Bronchial epithelial cell (primary cell): ENCODE measurements at places on chromosomes 16 and 17. TPM values are rescaled to one million over a fixed set of nuclear protein-coding genes. Genes with fewer than 3 reads are reported as not detected.

Gene CAPNS2
- 29.2 and 103 TPM in 2 replicates for total RNA-seq

- no peak for DNase-seq
These were observed at the start of gene CCL23 for GRCh38 chr17:36017799-36018198. Gene CCL23, minus strand, starts transcription at chr17:36017972. Its CDS starts 75 bp downstream, at chr17:36017897.

DNA sequence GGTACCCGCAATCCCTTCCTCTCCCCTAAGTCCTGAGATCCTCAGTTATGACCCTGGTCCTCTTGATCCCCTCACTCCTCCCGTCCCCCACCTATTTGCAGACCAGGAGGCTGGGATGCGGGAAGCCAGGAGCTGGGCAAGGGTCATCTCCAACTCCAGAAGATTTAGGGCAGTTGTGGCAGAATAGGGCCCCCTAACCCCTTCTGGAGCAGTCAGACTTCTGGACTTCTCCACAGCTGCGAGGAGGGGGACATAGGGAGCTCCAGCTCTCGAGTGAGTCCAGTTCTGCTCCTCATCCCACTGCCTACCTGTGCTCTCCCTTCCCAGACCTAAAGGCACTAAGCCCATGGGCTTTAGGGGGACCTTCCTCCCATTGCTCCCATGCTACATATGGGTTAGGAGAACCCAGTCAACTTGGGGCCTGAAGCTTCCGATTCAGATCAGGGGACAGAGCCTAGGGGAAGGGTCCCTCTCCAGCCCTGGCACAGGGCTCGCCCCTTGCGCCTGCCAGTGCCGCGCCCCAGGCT, 1.3 kb downstream of the WNK4 start:
- no peak for DNase-seq

DNA sequence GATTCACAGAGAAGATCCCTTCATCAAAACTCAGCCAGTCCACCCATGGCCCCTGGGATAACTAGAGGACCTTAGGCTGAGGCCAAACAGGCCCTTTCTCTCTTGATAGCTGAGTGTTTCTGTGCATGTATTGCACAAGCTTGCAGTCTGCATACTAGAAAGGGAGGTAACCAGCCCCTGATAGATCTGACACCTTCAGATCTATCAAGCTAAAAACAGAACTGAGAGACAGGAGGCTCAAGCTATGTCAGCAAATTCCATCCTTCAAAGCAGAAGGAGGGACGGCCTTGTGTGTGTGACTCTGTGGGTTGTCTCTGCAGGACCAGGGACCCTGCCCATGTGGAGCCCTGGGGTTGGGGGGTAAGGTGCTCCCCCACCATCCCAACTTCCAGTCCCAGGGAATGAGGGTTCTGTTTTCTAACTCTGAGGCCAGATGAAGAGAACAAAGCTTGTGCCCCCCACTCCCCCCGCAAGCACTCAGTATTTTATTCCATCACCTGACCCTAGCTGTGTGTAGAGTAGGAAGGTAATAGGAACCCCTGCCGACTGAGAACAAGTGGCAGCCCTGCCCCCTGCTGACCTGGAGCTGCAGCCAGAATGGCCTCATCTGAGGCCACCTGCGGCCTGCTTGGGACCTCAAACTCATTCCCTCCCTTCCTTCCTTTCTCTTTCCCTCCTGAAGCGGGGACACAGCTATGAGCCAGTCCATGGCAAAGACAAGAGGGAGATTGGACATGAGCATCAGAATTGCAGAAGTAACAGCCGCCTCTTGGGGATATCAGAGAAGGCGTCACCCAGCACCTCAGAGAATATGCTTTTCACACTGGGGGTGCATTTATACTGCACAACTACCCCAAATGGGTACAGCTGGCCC, 63.8 kb downstream of the SMPD3 start:
- DNase-seq: no peak

GRCh38 chr17:51083981-51084380, 36.7 kb downstream of the SPAG9 start:
- DNase-seq: no peak

Gene TEX19
- total RNA-seq: not detected in 2 replicates

GRCh38 chr16:19356024-19356952, 61.4 kb upstream of the TMC5 start:
- DNase-seq: no peak

Gene FOXC2
- under 0.01 TPM in 1 of 2 replicates, not detected in the other for total RNA-seq
